Pancreas (tissue), 10 donors: ENCODE measurements at places on chromosomes 5 and 9. TPM values are rescaled to one million over a fixed set of nuclear protein-coding genes. Genes with fewer than 3 reads are reported as not detected.

Gene ITGA2
- polyA plus RNA-seq, result 0.61 TPM

Gene ANXA2R
- polyA plus RNA-seq, result 1.9 TPM

Gene C5orf52
- not detected for polyA plus RNA-seq

Gene SLIT3
- polyA plus RNA-seq, result 1.1 TPM

Gene PAEP
- not detected for polyA plus RNA-seq

Gene TRIM7
- 2.4 TPM for polyA plus RNA-seq

Gene ZNF608
- 14.8 TPM for polyA plus RNA-seq

Gene GPR150
- 1.4 TPM for polyA plus RNA-seq

Gene MCTP1
- polyA plus RNA-seq, result 1.5 TPM

Gene OR1J2
- not detected for polyA plus RNA-seq

Gene ROPN1L
- polyA plus RNA-seq, result 0.46 TPM

Gene FOXD4L5
- polyA plus RNA-seq, result 0.04 TPM

Gene SLC36A3
- polyA plus RNA-seq, result not detected

Gene TAF1L
- not detected for polyA plus RNA-seq

Gene PCDHA1
- polyA plus RNA-seq, result 0.04 TPM

Gene PCDH1
- 10.1 TPM for polyA plus RNA-seq

Gene C1QTNF2
- polyA plus RNA-seq, result 0.38 TPM

Gene SGCD
- 0.11 TPM for polyA plus RNA-seq

Gene SPATA9
- polyA plus RNA-seq, result 0.19 TPM

Gene TNC
- 0.31 TPM for polyA plus RNA-seq

Gene BARHL1
- polyA plus RNA-seq, result not detected

Gene TLR4
- polyA plus RNA-seq, result 0.68 TPM

Gene SLC9A3
- 0.84 TPM for polyA plus RNA-seq

Gene MLANA
- polyA plus RNA-seq, result not detected

Gene TTC33
- polyA plus RNA-seq, result 5.9 TPM

Gene ZFP37
- 0.34 TPM for polyA plus RNA-seq

Gene SLC34A3
- polyA plus RNA-seq, result 0.21 TPM

Gene ZNF300
- polyA plus RNA-seq, result 6.5 TPM

Gene AIF1L
- polyA plus RNA-seq, result 4.6 TPM

Gene NUTM2G
- not detected for polyA plus RNA-seq
